SK-N-SH (cell line): ENCODE measurements at places on chromosomes 13 and 19.
A peak's percentile ranks its signal among the peaks of the same experiment; 100 is the strongest.

DNA sequence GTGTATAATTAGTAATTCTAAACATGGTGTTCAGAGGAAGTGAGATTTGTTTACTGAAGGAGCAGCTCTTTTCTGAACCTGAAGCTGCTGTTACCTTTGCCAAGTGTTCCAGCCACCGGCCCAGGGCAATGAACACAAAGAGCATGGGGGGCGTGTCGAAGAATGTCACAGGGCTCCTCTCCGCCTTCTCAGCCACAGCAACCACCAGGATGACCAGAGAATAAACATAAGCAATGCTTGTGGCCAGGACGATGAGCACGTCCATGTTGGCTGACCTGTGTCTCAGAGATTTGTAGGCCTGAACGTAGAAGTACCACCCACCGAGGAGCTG is 53.1 kb downstream of the ATP7B start:
- DNase-seq: no peak

DNA sequence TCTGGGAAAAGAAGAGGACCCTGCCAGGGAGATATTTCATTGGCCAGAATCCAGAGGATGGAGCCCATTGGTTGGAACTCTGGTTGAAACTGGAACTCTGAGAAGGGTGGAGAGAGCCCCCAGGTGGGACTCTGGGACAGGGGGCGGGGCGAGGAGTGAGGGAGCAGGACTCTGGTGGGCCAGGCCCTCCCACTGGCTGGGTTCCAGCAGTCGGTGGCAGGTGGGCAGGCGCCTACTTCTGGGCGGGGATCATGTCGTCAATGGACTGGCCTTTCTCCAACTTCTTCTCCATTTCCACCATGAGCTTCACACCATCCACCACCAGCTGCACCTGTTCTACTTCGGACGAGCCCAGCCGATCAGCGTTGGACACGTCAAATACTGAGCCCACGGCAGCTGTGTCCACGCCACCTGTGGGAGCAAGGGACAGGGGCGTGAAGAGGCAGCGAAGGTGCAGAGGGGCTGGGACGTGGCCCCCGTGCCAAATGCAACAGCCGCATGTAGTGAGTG is 16.1 kb downstream of the CKM start:
- DNase-seq: no peak

GRCh38 chr13:27970382-27971235 is 1.5 kb upstream of the CDX2 start:
- DNase-seq: peak; percentile 19

DNA sequence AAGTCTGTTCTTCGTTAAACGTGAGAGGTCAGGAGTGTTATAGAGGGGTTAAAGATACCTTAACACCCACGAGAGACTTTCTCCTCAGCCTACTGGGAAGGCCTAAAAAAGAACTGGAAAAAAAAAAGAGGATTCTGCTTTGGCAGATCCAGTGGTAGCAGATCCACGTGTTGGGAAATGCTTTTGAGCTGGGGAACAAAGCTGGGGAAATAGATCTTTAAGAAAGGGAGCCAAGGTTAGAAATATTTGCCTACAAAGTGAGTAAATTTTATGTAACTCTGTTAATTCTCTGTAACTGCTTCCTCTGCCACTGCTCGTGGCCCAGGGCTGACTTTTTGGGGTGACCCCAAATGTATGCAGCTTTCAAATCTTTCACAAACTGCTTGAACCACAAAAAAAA is 11.7 kb downstream of the RFX2 start:
- DNase-seq: no peak

DNA sequence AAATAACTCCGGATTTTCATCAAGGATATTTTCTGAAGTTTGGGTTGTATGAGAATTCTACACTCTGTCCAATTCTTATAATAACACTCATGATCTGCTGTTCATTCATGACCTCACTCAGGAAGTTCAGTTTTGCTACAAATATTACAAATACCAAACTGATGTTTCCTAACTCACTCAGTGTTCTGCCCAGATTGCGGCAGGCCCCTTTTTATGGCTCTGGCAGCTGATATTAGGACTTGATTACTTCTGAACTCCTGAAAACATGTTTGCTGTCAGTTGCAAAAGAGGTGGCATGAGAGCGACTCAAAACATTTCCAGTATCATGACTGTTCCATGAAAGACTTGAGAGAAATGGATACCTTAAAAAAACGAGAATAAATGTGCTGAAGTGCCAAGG is 188.0 kb downstream of the RGCC start:
- no peak for DNase-seq

DNA sequence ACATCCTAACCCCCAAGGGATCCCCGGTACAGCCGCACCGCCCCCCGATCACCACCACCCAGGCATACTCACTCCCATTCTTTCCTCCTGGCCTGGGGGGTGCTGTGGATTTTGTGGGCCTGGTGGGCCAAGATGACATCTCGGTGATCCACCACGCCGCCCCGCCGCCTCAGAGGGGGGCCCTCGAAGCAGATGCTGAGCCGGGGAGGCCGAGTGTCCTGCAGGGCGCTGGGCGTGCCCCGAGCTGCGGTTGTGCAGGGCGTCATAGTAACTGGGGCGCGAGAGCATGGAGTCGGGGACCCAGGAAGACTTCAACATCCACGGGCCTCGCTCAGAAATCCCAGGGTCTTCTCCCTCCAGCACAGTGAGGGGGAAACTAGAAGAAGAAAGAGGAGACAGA is 93.4 kb upstream of the CACNA1A start:
- DNase-seq: no peak

DNA sequence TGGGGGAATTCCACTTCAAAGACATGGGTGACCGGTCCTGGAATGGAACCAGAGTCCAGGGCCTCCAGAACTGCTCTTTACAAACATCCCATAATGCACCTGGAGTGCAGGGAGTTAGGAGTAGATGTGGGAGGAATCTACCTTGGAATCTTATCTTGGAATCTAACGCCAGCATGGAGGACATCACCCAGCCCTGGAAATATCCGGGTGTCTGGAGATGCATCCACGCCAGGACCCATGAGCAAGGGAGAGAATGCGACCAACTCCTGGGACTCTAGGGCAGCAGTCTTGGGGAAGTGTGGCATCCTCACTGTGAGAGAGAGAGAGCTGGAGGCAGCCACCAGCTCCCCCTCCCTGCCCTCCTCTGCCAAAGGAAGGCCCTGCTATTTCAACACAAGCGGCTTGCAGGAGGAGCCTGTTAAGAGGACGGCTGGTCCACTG is 211.8 kb downstream of the UQCRFS1 start:
- no peak for DNase-seq

GRCh38 chr13:23644527-23645138 is 74.4 kb downstream of the TNFRSF19 start:
- no peak for DNase-seq

DNA sequence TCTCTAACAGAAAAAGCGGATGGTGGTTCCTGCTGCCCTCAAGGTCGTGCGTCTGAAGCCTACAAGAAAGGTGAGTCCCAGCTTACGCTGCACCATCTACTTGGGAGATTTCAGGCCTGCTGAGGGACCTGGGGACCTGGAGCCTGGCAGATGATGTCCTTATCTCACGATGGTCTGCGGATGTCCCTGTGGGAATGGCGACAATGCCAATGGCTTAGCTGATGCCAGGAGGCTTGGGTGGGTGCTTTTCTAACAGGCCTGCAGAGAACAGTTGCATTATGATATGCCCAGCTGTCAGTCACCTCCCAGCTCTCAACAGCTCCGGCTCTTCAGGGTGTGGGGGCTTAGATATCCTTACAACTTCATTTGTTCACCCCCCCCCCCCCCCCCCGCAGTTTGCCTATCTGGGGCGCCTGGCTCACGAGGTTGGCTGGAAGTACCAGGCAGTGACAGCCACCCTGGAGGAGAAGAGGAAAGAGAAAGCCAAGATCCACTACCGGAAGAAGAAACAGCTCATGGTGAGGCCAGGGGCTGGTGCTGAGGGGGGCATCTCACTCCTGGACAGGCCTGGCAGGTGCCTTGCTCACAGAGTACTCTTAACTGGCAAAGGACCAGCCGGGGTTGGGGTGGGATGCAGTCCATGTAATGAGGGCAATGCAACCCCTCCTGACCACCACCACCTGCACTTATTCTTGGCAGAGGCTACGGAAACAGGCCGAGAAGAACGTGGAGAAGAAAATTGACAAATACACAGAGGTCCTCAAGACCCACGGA is 3.8 kb downstream of the RPL13A start:
- DNase-seq: no peak

DNA sequence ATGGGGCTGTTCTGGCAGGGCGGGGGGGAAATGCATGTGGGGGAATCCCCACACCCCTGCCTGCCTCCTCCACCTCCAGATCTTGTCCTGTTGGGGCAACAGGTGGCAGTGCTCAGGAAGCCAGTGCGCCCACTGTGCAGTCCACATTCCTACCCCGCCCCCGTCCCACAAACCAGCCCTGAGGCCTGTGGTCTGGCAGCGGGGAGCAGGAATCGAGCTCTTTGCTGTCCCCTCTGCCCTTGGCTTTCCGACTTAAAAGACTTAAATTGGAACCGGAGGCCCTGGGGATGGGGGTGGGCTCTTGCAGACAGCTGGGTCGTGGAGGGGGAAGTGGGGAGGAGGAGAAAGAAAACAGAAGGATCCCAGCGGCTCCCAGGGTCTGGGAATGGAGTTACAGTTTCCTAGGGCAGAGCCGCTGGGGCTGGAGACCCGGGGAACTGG is 4.3 kb downstream of the NANOS3 start:
- DNase-seq: peak; percentile 71

DNA sequence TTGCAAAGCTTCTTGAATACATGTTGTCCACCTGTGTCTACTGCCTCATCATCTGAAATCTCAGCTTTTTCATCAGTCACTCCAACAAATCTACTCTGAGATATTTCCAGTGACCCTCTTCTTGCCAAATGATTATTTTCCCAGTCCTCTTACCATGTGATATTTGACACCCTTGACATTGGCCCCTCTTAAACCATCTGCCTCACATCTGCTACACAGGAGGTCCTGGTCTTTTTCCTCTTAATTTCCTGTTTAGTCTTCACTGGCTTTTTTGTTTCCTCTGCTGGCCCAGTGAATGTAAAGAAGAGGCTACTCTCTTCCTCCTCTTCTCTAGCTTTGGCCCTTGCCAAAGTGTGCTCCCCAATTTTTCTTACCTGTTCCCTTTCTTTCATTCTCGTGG is 218.7 kb downstream of the DNAJC15 start:
- DNase-seq: no peak

DNA sequence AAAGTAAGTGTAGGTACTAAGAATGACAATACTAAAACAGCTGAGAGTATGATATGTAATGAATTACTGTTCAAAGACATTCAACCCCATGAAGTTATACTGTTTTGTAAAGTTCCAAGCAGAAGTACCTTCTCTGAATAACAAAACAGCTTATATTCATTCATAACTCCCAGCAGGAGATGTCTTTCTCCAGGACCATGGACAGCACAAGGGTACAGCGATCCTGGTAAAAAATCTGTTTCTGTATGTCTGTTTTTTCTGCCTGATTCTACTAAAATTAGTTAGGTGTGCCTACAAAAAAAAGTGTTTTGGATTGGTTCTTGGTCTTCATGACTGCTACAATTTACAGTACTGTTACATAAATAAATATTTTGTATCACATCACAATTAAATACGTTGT is 172.5 kb upstream of the SLITRK5 start:
- DNase-seq: no peak

DNA sequence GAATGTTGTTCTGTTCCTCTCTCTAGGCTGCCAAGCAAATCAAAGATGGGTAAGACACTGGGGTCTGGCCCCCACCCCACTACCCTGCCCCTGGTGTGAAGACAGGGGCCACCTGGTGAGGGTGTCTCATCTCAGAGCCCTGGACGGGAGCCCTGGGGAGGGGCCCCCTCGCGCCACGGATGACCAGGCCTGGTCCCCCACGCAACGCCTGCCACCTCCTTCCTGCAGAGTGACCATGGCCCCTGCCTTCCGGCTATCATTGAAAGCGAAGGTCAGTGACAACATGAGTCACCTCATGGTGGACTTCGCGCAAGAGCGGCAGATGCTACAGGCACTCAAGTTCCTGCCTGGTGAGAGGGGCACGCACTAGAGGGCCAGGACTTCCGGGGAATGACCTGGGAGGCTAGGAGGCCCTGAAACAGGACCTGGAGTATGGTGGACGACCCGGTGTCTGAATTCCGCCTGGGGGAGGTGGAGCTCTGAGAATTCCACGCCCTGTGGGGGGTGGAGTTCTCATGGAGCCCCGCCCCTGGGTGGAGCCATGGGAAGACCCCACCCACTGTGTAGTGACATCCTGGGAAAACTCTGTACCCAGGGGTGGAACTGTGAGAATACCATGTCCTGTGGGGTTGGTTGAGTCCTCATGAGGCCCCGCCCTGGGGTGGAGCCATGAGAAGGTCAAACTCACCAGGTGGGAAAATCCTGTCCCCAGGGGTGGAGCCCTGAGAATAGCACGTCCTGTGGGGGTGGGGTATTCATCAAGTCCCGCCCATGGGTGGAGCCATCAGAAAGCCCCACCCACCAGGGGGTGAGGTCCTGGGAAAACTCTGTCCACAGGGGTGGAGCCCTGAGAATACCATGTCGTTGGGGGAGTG is 6.1 kb downstream of the FSD1 start:
- peak; percentile 88 for DNase-seq

- no peak for DNase-seq
Measured at GRCh38 chr19:10780368-10780767, 55.6 kb downstream of the TMED1 start.

DNA sequence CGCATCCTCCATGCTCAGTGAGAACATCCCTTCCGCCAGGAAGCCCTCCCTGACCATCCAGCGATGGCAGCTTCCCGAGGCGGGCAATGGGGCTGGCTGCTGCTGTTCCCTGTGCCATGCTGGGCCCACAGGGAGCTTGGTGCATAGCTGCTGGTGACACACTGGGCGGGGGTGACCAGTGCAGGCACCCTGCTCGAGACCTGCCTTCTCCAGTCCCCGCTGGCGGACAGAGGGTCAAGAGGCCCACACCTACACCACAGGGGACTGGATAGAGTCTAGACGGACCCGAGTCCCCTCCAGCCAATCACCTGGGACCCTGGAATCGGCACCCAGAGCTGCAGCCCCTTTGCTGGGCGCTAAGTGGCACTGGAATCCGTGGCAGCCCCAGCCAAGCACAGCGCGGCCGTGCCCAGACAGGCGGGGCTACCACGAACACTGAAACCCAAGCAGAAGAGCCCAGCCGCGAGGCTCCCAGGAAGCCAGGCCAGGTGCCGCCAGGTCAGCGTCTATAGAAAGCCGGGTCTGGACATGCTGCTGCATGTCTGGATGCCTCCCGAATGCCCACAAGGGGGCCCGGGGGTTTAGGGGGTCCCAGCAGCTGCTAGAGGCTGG is 9.0 kb upstream of the TBXA2R start:
- DNase-seq: no peak

- peak; percentile 30 for DNase-seq
Measured at GRCh38 chr13:46490129-46490528, 62.8 kb upstream of the LRCH1 start.

GRCh38 chr13:98664510-98664909 is 87.6 kb upstream of the STK24 start:
- no peak for DNase-seq

DNA sequence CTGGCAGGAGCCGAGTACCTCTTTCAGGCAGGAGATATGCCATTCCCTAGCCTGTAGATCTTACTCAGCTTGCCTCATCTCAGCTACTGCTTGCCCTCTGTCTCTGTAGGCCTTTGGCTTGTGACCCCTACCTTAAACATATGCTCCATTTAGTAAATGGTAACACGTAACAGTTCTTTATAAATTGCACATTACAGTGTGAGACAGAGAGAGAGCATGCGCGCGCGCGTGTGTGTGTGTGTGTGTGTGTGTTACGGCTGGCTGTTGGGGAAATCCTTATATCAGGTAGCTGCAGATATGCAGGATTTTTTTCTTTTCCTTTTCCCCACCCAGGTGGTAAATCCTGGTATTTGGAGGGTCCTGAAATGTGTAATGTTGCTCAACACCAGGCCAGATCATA is 4.2 kb downstream of the SPINT2 start:
- DNase-seq: no peak
